ENCODE measurements at places on chromosomes 1 and 21.

DNA sequence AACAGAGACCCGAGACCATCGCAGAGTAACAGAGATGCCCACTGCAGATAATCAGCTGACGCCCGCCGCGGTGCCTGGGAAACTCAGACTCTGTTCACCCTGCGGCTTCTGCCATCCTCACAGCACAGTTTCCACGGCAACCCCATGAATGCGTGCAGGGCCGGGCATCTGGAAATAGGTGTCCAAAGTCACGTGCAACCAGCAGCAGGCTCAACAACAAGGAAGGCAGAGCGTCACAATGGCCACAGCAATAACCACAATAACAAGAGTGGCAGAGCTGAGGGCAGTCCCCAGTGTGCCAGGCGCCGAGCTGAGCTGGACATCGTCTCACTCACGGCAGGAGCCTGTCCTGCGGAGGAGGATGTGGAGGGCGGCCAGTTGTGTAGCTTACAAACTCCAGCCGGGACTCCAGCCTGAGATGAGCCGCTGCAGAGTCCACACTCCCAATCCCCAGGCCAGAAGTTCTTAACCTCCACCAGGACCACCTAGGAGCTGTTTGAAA is 102.0 kb downstream of the CRYAA start:
- DNase-seq, result peak; percentile 65

GRCh38 chr1:201596101-201596868 is 57.4 kb downstream of the NAV1 start:
- no peak for DNase-seq

DNA sequence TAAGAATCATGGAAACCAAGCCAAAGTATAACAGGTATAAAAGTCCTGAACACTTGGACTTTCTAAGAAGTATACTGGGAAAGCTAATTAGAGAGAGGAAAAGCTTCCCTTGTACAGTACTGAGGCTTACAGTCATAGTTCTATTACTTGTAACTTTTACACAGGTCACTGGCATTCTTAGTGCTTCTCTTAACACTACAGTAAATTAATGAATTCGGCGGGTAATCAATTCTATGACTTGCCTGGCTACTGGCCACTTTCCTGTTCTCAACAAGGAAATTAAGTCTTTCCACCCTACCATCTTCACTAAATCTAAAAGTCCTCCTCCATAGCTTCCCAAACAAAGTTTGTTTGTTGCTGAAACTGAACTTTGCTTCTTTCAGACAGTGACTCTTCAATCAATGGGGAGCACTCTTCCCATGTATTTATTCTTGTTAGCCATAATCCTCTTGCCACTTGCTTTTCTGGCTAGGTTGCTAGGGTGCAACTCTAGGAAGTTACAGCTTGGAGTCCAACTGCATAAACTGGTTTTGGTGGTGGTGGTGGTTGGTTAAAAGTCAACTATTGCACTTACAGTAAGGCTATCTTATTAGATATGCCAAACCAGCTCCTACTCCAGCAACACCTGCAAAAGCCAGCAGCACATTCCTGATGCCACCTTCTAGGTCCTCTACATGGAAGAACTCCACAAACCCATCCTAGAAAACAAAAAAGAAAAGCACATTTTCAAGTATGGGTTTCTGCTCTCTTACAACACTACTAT is 2.4 kb downstream of the MCL1 start:
- DNase-seq, result no peak

- DNase-seq, result no peak
Observed at GRCh38 chr1:54046671-54047383, 6.2 kb downstream of the TMEM59 start.

- DNase-seq, result no peak
Observed at GRCh38 chr1:215987092-215987875, 420.2 kb downstream of the KCTD3 start.

DNA sequence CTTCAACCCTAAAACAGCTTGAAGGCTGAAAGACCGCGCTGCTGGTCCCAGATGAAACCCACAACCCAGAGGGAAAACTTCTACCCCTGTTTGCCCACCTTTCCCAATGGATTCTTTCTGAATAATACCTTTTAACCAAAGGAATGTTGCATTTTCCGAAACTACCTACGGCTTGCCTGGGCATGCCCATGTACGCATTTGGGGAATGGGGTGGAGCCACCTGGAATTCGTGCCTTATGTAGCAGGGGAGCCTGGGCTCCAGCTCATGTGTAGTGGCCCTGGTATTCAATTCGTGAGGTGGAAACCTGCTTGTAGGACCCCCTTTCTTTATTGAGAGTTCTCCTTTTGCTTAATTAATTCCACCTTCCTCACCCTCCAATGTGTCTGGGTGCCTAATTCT is 256.6 kb upstream of the RGS18 start:
- no peak for DNase-seq

- DNase-seq, result no peak
Observed at GRCh38 chr1:108050158-108050557, 85.2 kb upstream of the VAV3 start.

DNA sequence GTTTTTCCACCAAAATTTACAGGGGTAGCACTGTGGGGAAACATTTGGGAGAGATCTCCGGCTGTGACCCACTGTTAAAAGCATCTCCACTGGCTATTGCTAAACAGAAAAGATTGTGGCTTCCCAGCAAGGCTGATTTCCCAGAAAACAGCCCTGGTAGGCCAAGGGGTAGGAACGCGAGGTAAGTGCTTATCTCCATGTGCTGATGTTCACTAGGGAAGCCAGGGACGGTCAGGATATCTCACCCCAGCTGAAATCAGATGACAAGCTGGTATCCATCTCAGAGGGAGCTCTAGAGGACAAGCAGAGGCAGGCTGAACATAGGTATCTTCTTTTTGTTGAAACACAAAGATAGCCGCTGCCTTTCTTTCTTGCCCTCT is 63.6 kb downstream of the MIS18A start:
- no peak for DNase-seq

DNA sequence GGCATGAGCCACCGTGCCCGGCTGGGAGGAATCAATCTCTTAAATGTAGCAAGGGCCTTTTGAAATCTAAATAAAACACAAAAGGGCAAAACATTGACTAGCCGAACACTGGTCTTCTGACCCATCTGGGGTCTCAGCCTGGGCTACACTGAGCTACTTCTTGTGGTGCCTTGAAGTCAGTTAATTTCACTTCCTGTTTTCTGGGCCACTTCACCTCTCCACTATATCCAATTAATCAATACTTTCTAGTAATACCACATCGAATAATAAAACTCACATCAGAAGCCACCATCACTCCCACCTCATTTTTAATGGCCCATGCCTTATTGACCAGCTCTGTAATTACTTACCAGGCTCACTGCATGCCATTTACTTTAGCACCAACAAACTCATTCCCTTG is 138.0 kb upstream of the SAMSN1 start:
- no peak for DNase-seq

DNA sequence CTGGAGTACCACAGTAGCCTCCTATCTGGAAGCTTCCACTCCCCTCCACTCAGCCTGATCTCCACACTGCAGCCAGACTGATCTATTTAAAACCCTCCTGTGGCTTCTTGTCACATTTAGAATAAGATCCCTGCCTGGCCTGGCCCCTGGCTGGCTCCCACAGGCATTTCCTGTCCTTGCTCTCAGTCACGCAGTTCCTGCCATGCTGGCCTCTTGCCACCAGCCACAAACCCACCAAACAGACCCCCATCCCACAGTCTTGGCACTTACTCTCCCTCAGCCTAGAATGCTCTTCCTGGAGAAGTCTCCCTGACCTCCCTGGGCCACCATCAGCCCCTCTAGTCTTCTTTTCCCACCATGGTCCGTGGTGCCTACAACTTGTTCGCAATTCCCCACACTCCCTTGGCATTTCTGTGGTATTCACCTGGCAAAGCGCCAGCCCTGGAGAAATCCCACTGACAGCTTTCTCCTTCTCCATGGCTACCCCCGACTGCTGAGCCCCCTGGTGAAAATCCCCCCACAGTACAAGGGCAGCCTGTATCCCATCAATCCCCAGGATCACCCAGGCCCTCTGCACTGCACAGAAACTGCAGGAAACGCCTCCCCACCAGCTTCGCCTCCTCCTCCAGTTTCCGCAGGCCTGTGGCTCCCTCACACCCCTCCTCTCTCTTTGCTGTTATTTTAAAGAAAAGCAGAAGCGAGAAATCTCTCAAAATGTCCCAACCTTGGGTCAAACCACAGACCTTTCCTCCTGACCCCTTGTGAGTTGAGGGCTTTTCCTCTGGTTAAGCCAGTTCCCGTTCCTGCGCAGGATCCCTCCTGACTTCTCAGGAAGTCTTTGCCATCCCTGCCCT is 94.5 kb downstream of the SYT2 start:
- no peak for DNase-seq

DNA sequence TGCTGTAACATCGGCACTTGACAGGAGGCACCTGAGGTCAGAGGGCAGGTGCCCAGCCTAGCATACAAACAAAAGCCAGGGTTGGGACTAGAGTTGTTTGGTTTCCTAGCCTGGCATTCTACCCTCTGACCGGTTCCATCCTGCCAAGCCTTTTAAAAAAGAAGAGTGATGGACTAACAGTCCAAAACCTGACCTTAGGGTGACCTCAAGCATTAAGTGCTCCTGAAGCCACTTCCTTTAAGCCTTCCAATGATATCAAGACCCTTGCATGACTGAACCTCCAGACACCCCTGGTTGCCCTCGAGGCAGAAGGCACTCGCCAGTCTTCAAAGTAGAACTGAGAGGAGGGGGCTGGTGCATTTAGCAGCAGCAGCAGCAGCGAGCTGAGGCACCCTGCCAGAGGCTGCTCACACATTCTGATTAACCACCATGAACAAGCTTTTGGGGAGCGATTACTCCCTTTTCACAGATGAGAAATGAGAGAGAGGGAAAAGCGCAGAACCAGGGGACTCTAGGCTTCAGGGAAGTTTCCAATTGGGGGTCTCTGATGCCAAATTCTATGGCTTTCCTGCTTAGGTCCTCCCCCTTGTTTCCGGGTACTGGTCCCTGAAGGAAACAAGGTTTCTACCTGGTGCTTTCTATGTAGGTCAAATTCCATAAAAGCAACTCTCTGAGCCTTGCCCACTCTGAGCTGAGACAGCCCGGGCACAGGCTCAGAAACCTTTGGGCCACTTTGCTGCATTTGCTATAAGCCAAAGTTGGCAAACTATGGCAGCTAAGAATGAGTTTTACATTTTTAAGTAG is 9.2 kb downstream of the SLC2A1 start:
- DNase-seq, result no peak

DNA sequence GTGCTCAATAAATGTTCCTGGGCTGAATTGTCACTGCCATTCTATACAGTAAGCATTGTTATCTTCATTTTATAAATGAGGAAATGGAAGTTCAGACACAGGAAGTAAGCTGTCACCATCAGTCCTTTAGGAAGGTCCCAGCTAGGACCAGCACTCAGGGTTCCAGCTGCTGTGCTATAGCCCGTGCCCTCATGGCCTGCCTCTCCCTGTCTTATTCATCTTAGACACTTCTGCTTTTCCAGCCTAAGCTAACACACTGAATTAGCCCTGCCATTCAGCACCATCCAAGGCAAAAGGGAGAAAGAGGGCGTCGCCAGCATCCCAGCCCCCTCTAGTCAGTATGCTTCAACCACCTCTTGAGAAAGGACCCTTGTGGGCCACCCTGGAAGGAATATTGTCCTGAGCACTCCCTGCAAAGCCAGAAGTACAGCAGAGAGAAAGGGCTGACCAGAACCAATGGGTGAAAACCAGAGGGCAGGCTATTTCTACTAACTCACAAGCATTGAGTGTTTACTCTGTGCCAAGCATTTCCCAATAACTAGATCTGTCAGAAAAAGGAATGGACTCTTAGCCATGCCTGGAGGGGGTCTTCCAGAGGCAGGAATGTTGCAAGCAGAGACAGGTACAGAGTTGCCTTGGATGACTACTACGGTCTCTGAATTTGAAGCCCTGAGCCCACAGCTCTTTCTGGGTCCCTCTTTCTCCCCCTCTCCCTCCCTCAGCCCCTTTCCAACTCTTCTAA is 77.9 kb upstream of the NFIA start:
- no peak for DNase-seq

DNA sequence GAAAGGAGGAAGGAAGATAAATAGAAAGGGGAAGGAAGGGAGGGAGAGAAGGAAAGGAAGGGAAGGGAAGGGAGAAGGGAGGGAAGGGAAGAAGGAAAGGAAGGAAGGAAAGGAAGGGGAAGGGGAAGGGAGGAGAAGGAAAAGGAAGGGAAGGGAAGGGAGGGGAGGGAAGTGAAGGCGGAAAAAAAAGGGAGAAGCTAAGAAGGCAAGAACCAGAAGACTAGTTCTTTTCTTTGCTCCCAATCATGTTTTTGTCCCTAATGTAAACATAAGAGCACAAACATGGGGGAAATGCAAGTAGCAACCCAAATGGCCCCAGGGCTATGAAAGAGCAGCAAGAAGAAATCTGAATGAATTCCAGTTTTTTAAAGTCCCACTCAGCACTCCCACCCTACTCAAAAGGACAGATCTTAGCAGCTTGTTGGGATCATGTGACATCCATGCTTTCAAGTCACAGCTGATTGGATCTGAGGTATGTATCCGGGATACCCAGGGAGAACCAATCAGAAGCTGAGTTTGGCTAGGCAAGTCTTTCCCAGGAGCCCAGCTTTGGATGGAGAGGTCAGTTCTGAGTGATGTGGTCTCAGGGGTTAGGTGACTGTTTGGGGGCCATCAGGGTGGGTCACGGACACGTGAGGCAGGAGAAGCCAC is 24.2 kb upstream of the FHAD1 start:
- no peak for DNase-seq

DNA sequence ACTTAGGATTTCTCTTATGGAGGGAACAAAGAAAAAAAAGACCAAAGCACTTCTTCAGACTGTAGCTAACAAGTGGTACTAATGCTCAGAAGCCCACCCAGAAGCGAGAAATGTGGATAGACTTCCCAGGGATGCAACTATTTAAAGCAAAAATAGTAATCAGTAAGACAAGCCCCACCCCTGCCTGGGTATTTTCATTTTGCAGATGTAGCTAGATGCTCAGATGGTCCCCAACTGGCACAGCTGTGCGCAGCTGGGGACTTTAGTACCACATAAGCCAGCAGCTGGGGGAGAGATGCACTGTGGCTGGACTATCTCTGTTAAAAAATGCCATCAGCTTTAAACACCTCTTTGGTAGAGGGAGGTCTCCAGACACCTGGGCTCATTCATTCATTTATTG is 77.8 kb upstream of the SPAG17 start:
- no peak for DNase-seq

GRCh38 chr1:83742446-83742845 is 256.5 kb downstream of the TTLL7 start:
- no peak for DNase-seq

- DNase-seq, result no peak
Observed at GRCh38 chr1:206753141-206753540, 17.4 kb upstream of the IL19 start.

- no peak for DNase-seq
Observed at GRCh38 chr1:81833722-81834121, 33.0 kb downstream of the ADGRL2 start.

- DNase-seq, result no peak
Observed at GRCh38 chr1:204089044-204089751, 16.3 kb downstream of the SOX13 start.

- DNase-seq, result no peak
Observed at GRCh38 chr1:102941366-102941947, 166.9 kb downstream of the COL11A1 start.

- DNase-seq, result no peak
Observed at GRCh38 chr1:45200906-45201500, 5.4 kb downstream of the ZSWIM5 start.

GRCh38 chr1:147168626-147169058 is 3.6 kb downstream of the PRKAB2 start:
- DNase-seq, result no peak

- DNase-seq, result no peak
Observed at GRCh38 chr1:7642418-7642704, 128.7 kb upstream of the VAMP3 start.

GRCh38 chr1:116128664-116129063 is 17.5 kb downstream of the MAB21L3 start:
- no peak for DNase-seq
